ENCODE measurements at places on chromosomes 5 and 9. TPM values are rescaled to one million over a fixed set of nuclear protein-coding genes. Genes with fewer than 3 reads are reported as not detected.

GRCh38 chr9:1129382-1129781, 79.2 kb downstream of the DMRT2 start:
- no peak for DNase-seq

- DNase-seq = no peak
These were observed 64.2 kb upstream of the CDKN2B start for GRCh38 chr9:22073349-22073748.

- no peak for DNase-seq
These were observed 153.3 kb downstream of the AUH start for GRCh38 chr9:91208419-91208745.

- no peak for DNase-seq
These were observed 30.2 kb downstream of the ZFAND5 start for GRCh38 chr9:72334658-72335337.

DNA sequence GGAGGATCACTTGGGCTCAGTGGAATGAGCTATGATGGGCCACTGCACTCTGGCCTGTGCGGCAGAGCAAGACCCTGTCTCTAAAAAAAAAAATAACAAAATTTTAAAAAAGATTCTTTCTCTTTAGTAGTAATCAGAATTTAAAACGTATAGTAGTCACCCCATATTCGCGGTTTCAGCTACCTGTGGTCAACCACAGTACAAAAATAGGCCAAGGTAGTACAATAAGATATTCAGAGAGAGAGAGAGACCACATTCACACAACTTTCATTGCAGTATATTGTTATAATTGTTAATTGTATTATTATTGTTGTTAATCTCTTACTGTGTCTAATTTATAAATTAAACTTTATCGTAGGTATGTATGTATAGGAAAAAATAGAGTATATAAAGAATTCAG, 18.7 kb downstream of the INIP start:
- no peak for DNase-seq

GRCh38 chr9:96425500-96426169, 7.5 kb upstream of the ZNF367 start:
- no peak for DNase-seq

MCTP1 gene
- total RNA-seq = 1.9 TPM

DPYSL3 gene
- total RNA-seq = not detected
